ENCODE measurements at places on chromosomes 5 and 9. TPM values are rescaled to one million over a fixed set of nuclear protein-coding genes. Genes with fewer than 3 reads are reported as not detected.

DNA sequence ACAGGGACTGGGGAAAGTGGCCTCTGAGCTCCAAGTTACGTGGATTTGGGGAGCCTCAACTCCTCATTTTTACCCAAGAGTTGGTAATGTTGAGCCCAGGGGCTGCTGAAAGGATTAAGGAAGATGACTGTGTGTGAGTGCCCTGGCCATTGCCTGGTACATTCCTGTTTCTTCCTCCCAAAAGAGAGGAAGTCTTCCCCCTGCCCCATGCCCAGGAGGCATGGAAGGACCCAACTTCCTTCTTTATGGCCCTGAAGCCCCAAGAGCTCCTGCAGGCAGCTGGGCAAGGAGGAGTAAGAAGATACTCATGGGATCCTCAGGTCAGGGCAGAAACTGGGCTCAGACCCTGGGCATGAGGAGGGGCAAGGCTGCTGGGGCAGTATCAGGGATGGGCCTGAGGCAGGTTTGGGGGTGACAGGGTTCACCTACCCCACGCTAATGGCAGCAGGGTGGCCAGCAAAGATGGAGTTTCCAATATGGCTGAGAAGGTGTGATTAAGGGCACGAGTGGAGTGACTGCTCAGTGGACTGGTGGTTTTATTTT is 118.3 kb upstream of the MVB12B start:
- no peaks in the 10 kb centered on the region for H3K27me3 ChIP-seq
- H3K36me3 ChIP-seq, result no peaks in the 10 kb centered on the region
- H3K4me1 ChIP-seq, result no peaks in the 10 kb centered on the region

DNA sequence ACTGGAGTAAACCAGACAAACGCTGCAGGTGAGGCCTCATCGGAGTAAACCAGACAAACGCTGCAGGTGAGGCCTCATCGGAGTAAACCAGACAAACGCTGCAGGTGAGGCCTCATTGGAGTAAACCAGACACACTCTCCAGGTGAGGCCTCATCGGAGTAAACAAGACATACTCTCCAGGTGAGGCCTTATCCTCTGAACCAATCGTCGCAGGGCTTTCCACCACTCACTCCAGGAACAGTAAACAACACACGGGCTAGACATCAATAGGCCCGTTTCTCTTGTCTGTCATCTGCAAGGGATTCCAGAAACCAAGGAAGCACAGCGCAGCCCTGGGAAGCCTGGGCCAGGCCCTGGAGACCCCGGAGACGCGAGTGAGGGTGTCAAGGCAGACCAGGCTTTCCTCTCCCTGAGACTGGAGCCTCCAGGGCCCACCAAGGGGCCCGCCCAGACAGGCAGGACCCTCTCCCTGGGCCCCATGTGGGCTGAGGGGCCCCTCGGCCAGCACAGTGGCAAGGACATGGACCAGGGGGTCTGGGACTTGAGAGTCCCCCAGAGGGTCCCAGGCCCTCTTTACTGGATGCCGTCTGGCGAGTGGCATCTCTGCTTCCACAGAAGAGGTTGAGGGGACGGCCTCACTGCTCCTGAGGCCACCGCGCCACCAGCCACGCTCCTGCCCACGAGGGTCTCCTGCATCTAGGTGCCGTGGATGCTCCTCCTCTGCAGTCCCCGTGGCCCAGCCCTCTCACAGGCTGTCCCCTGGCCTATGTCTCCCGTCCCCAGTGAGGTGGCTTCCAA is 26.4 kb upstream of the NSMF start:
- H3K36me3 ChIP-seq, result peaks cover 4% of the 10 kb centered on the region
- no peak for DNase-seq
- no peak overlapping the region for H3K27ac ChIP-seq
- peaks cover 11% of the 10 kb centered on the region for H3K4me1 ChIP-seq
- H3K27me3 ChIP-seq, result no peaks in the 10 kb centered on the region

Gene MLANA
- total RNA-seq, result not detected

Gene LRRC19
- 0.81 TPM for total RNA-seq

Gene LTC4S
- 1.7 TPM for total RNA-seq

Data from right lobe of liver (tissue), 6 donors.